NCI-H1417 treated with DMSO at 0.1 percent for 48 hours (cell line): ENCODE measurements at places on chromosomes 2 and 18.

DNA sequence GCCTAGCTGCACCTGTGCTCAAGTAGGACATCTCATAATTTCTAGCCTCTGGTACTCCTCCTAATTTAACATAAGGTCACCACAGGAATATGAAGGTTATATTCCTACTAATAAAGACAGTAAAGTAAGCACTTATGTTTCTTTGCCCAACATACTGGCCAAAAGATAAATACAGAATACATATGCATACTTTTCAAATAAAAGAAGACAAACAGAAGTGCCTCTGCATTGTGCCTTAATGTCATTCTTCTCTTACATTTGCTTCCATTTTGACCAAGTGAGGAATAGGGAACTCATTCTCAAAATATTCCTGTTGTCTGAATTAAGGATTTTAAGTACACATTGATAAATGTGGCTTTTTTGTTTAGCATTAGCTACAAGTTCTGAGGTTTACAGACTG is 5.6 kb downstream of the BCL11A start:
- DNase-seq: no peak

GRCh38 chr18:35441857-35442595 is 55.7 kb downstream of the INO80C start:
- no peak for DNase-seq

GRCh38 chr18:54957996-54958395 is 1.3 kb downstream of the CCDC68 start:
- no peak for DNase-seq

DNA sequence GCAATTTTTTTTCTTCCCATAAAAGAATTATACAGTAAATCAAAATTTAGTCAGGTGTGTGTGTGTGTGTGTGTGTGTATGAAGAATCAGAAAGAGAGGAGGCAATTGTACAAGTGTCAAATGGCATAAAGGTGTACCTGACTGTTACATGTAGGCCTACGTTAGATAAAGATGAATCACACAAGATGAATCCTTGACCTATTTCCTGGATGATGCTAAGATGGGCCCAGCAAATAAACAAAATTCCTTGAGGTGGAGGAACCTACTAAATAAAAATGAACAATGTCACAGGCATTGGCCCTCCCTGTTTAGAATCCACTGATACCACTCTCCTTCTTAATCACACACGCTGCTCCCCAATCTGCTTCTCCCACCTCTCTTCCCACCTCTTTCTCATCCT is 79.7 kb upstream of the LRATD1 start:
- no peak for DNase-seq

DNA sequence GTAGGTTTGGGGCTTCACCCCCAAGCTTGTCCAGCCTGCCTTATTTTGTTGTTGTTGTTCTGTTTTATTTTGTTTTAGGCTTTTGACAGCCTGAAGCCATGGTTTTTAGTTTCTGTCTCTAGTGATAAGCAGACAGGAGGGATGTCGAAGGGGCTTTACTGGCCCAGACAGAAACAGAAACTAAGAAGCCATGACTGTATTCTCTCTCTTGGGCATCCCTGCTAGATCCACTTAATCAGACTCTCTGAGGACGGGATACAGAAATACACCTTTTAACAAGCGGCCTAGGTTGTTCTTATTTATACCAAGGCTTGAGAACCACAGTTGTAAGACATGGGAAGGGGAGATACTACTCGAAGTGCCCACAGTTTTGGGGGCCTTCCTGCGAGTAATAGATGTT is 330.9 kb downstream of the SLC8A1 start:
- DNase-seq: no peak

GRCh38 chr2:150759531-150759930 is 272.1 kb upstream of the RND3 start:
- no peak for DNase-seq

DNA sequence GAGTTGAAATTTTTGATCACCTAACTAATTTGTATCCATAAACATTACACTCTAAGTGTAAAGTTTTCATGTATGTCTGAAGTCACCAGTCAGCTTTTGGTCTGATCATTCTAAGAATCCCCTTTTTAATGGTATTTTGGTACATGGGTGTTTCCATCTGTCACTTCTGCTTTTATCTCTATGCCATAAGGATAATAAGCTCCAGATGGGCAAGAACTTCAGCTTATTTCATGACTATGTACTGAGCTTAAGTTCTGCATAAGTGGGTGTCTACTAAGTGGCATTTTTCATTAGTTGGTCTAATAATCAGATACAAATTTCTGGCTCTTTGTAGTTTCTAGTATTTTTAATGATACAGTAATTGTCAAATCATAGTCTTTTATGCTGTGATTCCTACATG is 20.4 kb downstream of the UBXN4 start:
- no peak for DNase-seq

GRCh38 chr18:49167084-49167483 is 216.3 kb upstream of the SMAD7 start:
- DNase-seq: no peak

GRCh38 chr2:201180010-201180409 is 2.9 kb upstream of the CASP10 start:
- DNase-seq: no peak

- no peak for DNase-seq
These were observed at the start of gene CD302 for GRCh38 chr2:159797543-159798375. Gene CD302 (minus strand): TSS chr2:159798208. CDS start chr2:159798198, 10 bp downstream.

DNA sequence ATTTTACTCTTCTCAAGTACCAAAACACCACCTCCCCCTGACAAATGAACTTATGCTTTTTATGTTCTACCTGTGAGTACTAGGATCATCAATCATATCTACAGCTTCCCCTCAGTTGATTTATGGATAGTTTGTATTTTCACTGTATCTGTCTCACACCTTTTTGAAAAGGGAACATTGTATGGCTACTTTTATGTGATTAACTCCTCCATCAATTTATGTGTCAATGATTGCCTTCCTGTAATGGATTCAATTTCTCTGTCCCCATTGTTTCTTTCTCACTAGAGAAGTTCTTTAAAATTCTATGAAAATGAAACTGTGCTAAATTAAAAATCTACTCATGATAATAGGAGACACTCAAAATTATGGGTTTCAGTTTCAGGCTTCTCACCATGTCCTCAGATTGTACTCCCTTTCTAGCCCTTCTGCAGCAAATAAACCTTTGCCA is 935.0 kb downstream of the TRIB2 start:
- peak; percentile 84 for DNase-seq

GRCh38 chr2:182073613-182074012 is 88.0 kb downstream of the PPP1R1C start:
- DNase-seq: no peak

- no peak for DNase-seq
These were observed 204.2 kb downstream of the L3MBTL4 start for GRCh38 chr18:6210349-6211173.

DNA sequence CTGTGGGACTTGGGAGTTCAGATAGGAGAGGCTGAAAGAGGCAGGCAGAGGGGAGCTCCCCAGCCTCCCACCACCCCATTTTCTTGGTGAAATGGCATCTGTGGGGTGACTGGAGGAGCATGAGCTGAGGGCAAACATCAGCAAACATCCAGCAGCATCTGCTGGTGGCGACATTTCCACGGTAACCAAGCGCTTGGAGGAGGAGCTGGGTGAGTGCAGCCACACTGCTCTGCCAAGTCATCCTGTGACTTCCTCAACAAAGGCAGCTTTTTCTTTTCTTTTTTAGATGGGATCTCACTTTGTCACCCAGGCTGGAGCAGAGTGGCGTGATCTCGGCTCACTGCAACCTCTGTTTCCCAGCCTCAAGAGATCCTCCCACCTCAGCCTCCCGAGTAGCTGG is 5.6 kb downstream of the TXNL4A start:
- no peak for DNase-seq

DNA sequence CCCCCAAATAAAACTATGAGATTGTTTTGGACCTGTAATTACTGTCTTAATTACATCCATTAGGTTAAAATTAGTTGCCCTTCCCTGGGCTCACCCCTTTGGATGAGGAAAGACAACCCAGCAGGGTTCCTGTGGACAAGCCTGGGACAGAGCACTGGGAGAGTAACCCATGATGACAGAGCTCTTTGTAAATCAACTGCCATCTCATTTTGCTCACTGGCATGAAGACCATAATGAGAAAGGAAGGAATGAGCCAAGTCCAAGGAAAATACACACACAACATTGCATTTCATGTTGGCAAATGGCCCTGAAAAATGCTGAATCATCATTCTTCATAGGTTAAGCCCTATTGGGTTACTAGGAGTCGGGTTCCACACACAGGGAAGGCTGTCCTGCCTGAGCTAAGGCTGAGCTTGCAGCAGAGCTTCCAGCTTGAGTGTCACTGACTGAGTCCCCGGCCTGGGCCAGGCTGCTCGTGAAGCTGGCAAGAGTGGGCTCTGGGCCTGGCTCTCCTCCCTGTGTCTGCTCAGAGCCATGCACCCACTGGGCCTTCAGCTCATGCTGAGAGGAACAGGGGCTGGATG is 94.1 kb upstream of the ACAA2 start:
- DNase-seq: no peak

- DNase-seq: no peak
These were observed 64.6 kb downstream of the TRPM8 start for GRCh38 chr2:233981574-233982420.

DNA sequence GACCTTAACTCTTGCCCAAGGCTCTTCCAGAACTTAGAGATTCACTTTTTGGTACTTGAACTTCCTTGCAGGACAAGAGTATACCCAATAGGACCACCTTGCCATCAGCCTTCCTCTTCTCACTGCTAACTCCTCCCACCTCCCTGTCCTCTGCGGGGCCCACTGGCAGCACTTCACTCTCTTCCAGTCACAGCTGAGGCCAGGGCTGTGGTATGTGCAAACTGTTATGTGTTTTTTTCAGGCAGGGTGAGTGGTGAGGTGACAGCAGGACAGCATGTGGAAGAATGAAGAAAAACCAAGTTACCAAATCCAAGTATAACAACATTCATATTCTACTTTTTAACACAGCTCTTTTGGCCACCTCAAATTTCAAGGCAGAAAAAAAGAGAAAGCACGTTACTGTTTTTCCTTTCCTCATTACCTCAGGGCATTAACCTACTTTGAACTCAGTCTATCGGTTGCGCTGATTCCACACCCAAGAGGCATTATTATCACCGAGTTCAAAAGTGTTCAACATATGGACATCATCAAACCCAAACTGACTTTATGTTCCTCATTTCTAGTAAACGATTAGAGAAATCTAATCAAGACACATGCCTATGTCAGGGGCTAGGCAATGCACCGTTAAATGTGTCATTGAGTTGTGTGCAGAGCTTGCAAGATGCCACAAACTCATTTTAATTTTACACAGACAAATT is 605.2 kb upstream of the SYT4 start:
- no peak for DNase-seq

GRCh38 chr2:210460322-210461227 is 16.0 kb downstream of the LANCL1 start:
- no peak for DNase-seq

DNA sequence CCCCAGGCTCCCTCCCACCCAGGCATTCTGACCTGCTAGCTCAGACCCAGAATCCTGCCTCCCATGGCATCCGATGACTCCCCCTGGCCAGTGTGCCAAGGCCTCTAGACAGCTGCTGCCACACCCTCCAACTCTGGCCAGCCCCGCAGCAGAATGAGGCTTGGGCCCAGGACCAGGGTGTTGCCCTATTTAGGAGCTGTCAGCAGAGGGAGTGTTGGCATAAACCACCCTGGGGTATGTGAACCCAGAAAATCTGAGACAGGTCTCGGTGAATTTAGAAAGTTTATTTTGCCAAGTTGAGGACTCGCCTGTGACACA is 134.3 kb downstream of the KLHL29 start:
- DNase-seq: no peak

- DNase-seq: no peak
These were observed 68.8 kb downstream of the THADA start for GRCh38 chr2:43526994-43527393.

DNA sequence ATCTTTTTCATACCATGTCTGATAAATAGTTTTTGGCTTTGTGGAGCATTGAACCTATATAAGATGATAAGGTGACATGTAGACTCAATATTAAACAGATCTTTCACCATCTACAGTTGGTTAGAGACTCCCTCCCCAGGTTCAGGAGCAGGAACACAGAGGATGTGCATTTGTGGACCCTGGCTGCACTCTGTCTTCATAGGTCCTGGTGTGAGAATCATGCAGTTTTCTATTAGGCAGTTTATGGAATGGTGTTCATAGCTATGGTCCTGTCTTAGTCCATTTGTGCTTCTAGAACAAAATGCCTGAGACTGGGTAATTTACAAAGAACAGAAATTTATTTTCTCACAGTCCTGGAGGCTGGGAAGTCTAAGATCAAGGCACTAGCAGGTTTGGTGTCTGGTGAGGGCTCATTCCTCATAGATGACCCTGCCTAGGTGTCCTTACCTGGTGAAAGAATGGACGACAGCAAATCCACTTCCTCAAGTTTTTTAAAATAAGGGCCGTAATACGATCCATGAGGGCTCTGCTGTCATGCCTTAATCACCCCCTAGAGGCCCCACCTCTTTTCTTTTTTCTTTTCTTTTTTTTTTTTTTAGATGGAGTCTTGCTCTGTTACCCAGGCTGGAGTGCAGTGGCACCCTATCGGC is 35.3 kb upstream of the FAM98A start:
- DNase-seq: no peak

- DNase-seq: no peak
These were observed 84.5 kb upstream of the ODC1 start for GRCh38 chr2:10532638-10533101.

- DNase-seq: no peak
These were observed 1104.2 kb downstream of the BCL11A start for GRCh38 chr2:59449274-59449673.

- no peak for DNase-seq
These were observed 202.7 kb upstream of the SPOPL start for GRCh38 chr2:138298900-138299299.

- no peak for DNase-seq
These were observed 184.6 kb upstream of the HDAC4 start for GRCh38 chr2:239585422-239585821.

GRCh38 chr2:31347750-31348149 is 66.8 kb downstream of the XDH start:
- DNase-seq: no peak

DNA sequence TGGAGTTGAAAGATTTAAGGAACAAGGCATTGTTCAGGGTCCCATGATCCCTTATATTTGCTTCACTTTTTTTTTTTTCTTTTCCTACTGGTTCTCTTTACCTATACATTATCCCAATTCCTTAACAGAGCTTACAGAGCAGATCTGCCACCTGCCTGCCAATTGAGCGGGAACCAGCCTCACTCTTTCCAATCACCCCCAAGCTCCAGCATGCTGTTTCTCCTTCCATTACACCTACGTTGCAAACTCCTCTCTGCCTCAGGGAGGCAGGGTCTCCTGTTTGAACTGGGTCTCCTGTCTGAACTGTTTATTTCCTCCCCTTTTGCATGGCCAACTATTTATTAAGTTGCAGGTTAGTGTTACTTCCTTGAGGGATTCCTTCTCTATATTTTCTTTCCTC is 77.2 kb upstream of the SLC38A11 start:
- DNase-seq: no peak

- DNase-seq: no peak
These were observed 14.1 kb upstream of the WDSUB1 start for GRCh38 chr2:159300586-159300985.
